ENCODE measurements at places on chromosomes 1 and 21. TPM values are rescaled to one million over a fixed set of nuclear protein-coding genes. Genes with fewer than 3 reads are reported as not detected.

DNA sequence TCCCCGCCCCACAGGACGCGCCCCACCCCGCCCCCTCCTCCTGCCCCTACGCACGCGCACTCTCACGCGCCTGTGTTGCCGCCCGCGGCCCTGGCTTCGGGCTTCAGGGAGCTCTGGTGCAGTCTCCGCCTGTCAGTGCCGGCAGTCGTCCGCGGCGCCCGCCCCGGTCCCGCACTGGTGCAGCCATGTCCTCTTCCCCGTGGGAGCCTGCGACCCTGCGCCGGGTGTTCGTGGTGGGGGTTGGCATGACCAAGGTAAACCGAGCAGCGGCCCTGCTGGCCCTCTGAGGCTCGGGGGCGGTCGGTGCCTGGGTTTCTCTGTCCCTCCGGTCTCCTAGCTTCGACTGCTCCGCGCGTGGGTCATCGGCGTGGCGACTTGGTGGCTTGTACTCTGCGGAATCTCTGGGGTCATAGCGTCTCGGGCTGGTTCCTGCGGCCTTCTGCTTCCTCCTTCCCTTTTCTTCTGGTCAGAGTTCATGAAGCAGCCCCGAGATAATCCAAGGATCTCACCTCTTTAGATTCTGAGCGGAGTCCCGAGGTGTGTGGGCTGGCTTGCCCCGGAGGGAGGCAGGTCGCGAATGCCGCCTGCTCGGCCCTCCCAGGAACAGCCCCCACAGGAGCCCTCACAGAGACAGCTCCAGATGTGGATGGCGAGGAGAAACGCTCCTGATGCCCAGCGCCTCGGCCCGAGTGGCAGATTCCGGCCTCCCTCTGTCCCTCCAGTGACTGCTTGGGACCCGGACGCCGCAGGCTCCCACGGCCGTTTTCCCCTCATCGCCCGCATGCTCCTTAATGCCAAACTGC is at the start of gene SCP2:
Gene SCP2 (plus strand): TSS at position 65 of the 803 bp plus-strand sequence. CDS start 121 bp downstream, at position 186.
- H3K4me3 ChIP-seq = peak within 1 kb of the TSS; percentile 85
- peak within 1 kb of the TSS; percentile 45 for H3K27ac ChIP-seq
- H3K36me3 ChIP-seq = no peaks in the 10 kb centered on the region

GRCh38 chr1:36149237-36149972 is at the start of gene TRAPPC3:
Gene TRAPPC3, minus strand, starts transcription at chr1:36149486. Its CDS starts 108 bp downstream, at chr1:36149378.
- peak within 1 kb of the TSS; percentile 82 for H3K4me3 ChIP-seq
- H3K27me3 ChIP-seq = no peaks in the 10 kb centered on the region
- H3K36me3 ChIP-seq = no peaks in the 10 kb centered on the region
- peaks cover 35% of the 10 kb centered on the region for H3K4me1 ChIP-seq

- H3K27me3 ChIP-seq = no peaks in the 10 kb centered on the region
- DNase-seq = no peak
- no peak overlapping the region for H3K27ac ChIP-seq
- no peaks in the 10 kb centered on the region for H3K4me1 ChIP-seq
- H3K36me3 ChIP-seq = no peaks in the 10 kb centered on the region
Measured at GRCh38 chr1:85746777-85747176, 38.5 kb upstream of the ZNHIT6 start.

The TADA1 gene
- 6.2 TPM for total RNA-seq

The PTCH2 gene
- total RNA-seq = 0.11 TPM

The ARTN gene
- total RNA-seq = 0.11 TPM

- no peak overlapping the region for H3K27ac ChIP-seq
- no peak for DNase-seq
- no peaks in the 10 kb centered on the region for H3K36me3 ChIP-seq
- no peaks in the 10 kb centered on the region for H3K27me3 ChIP-seq
- H3K4me3 ChIP-seq = no peak overlapping the region
- peaks cover 12% of the 10 kb centered on the region for H3K4me1 ChIP-seq
Measured at GRCh38 chr1:76857973-76858372, 9.3 kb upstream of the ST6GALNAC5 start.

The RABGAP1L gene
- 24.7 TPM for total RNA-seq

GRCh38 chr1:211183747-211184313 is 49.9 kb upstream of the KCNH1 start:
- DNase-seq = no peak
- H3K27ac ChIP-seq = no peak overlapping the region
- no peak overlapping the region for H3K4me3 ChIP-seq
- no peaks in the 10 kb centered on the region for H3K27me3 ChIP-seq
- H3K4me1 ChIP-seq = no peaks in the 10 kb centered on the region
- H3K36me3 ChIP-seq = no peaks in the 10 kb centered on the region

DNA sequence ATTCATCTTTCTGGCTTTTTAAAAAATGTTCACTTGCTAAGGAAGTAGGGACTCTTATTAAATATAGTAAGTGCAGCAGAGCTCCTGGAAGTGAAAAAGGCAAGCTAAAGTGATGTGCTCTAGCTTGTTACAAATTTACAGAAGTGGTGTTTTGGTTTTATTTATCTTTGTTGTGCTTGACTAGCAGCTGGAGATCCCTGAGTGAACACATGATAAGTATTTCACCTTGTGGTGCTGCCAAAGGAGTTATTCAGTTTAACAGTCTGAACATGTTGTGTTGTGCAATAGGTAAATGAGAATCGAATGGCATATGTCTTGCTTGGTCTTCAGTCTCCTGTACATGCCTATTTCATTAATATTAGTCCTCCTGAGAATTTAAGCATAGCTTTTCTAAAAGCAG is 315.7 kb downstream of the TPR start:
- H3K27ac ChIP-seq = no peak overlapping the region
- DNase-seq = peak; percentile 59
- no peak overlapping the region for H3K4me3 ChIP-seq
- H3K4me1 ChIP-seq = peaks cover 25% of the 10 kb centered on the region
